NCI-H2171 treated with DMSO at 0.1 percent for 48 hours (cell line): ENCODE measurements at places on chromosomes 1 and 21.

DNA sequence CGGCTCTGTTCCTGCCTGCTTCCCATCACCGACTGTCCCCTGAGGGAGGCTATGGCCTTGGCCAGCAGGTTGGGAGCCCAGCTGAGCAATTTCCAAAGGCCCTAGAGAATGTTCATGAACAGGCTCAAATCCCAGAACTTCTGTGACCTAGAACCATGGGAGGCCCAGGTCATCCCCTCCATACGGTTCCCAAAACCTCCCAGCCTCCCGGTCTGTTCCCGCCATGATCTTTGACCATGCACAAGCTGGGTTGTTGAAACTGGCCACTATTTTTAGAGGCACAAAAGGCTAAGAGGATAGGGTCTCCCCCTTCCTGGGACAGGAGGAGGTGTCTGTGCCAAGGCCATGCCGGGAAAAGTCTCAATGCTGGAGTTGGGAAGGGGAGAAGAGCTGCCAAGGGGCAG lies 27.5 kb downstream of the EPHA2 start:
- DNase-seq: no peak

- DNase-seq: no peak
These were observed 71.4 kb upstream of the ZNF326 start for GRCh38 chr1:89923517-89923916.

DNA sequence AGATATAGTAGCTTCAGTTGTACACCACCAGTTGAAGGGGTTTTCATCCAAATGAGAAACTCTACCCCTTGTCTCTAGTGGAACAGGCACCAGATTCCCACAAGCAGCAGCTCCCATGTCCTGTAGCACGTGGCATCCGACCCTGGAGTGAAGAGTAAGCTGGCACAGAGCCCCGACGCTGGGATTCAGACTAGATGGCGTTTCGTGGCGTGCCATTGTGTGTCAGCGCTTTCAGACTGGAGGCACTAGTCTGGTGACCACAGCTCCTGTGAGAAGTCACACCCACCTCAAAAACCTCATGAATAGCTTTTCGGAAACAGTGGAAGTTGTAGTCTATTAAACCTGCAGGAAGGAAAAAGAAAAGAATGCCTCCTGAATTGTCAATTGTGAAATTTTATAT lies 20.2 kb downstream of the RRAGC start:
- no peak for DNase-seq

GRCh38 chr1:19087737-19088594 lies 122.1 kb downstream of the UBR4 start:
- DNase-seq: no peak

DNA sequence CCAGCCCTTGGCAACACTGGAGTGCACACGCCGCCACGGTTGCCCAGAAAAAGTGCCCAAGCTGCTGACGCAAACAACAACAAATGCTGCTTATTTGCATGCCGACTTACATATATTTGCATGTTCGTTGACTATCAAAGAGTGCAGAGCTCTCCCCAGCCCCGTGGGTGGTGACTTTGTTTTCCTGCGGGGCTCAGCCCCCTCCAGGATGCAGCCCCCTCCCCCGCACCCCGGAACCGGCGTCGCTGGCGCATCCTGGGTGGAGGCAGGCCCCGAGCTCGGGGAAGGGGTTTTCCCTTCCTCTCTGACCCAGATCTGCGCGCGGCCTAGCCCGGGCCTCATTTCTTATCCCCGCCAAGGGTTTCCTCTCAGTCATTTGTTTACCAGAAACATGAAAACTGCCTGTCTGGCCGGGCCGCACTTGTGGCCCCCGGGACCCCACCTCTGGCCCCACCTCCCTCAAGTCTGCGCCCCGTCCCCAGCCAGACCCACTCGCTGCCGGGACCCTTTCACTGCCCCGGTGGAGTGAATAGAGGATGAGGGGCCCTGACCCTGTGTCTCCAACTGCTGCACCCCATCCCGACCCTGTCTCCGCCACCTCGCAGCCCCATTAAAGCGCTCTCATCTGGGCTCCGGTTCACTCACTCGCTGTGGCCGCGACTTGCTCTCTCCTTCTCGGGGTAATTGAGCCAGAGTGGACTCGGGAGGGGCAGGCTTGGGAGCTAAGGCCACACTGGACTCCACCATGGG lies 5.5 kb downstream of the TNFRSF25 start:
- no peak for DNase-seq

GRCh38 chr1:94642617-94643321 lies 101.2 kb upstream of the F3 start:
- DNase-seq: peak; percentile 36

- DNase-seq: peak; percentile 55
These were observed 133.2 kb upstream of the GRIK3 start for GRCh38 chr1:37167479-37167878.

- DNase-seq: no peak
These were observed 53.4 kb upstream of the IFFO2 start for GRCh38 chr1:19009882-19010321.

GRCh38 chr1:110605446-110605845 lies 712 bp downstream of the KCNA2 start:
- DNase-seq: no peak

GRCh38 chr1:184158896-184159681 lies 107.6 kb downstream of the TSEN15 start:
- no peak for DNase-seq

- peak; percentile 66 for DNase-seq
These were observed 583.2 kb upstream of the B3GALT2 start for GRCh38 chr1:193769651-193770050.

DNA sequence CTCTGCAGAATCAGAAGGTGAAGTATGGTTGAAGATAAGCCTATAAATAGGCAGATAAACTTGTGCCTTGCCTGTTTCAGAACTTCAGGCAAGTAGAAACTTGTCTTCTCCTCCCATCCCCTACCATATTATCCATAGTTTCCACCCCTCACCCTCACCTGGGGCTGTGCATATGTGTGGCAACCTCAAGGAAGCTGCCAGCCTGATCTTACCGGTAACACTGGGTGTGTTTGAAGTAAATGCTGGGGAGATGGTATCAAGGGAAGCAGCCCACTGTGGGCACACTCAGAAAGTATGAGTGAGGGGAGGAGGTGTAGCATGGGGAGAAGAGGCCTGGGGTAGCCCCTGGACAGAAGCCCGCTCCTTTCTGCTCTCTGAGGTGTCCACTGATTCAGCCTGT lies 14.5 kb downstream of the VANGL2 start:
- no peak for DNase-seq

DNA sequence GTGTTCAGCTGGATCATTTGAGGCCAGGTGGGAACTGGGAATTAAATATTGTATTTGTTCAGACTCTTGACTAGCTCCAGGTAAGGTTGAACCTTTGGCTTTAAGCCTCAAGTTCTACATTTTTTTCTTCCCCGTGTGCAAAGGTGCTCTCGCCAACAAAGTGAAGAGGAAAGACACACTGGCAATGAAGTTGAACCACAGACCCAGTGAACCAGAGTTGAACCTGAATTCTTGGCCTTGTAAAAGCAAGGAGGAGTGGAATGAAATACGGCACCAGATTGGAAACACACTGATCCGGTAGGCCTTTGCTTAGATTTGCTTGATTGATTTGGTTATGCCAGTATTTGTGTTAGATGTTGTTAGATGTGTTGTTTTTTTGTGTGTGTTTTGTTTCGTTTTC lies 25.5 kb upstream of the RCC1 start:
- DNase-seq: no peak

DNA sequence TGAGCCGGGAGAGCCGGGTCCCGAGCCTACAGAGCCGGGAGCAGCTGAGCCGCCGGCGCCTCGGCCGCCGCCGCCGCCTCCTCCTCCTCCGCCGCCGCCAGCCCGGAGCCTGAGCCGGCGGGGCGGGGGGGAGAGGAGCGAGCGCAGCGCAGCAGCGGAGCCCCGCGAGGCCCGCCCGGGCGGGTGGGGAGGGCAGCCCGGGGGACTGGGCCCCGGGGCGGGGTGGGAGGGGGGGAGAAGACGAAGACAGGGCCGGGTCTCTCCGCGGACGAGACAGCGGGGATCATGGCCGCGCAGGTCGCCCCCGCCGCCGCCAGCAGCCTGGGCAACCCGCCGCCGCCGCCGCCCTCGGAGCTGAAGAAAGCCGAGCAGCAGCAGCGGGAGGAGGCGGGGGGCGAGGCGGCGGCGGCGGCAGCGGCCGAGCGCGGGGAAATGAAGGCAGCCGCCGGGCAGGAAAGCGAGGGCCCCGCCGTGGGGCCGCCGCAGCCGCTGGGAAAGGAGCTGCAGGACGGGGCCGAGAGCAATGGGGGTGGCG lies 371 bp downstream of the ARID1A start:
- DNase-seq: no peak
